ENCODE measurements at places on chromosomes 4 and X.
A peak's percentile ranks its signal among the peaks of the same experiment; 100 is the strongest.

DNA sequence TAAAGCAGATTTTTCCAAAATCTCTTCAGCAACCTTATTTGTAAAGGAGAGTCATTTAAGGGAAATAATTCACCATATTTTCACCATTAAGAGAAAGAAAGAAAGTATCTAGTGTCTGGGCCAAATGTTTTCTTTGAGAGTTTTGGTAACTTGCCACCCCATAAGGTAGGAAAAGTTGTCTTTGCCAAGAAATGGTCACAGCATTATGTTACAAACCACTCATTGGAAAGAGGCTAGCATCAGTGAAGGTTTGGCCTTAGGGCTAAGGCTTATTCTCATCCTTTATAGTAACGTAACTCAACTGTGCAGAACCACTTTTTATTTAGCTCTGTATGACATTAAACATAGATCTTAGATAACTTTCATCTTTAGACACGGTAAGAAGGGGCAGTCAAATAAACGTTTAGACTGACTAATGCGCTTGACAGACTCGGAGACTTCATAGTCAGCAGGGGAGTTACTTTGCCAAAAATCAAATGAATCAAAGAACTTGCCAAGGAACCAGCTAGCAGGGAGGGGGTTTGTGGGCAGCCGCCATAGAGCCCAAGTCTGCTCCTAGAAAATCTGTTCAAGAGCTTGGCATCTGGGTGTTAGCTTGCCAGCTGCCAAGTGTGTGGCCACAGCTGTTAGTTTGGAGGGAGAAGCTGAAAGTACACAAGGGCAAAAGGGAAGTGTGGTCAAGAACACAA is 182.8 kb upstream of the GRID2 start:
- DNase-seq = no peak

DNA sequence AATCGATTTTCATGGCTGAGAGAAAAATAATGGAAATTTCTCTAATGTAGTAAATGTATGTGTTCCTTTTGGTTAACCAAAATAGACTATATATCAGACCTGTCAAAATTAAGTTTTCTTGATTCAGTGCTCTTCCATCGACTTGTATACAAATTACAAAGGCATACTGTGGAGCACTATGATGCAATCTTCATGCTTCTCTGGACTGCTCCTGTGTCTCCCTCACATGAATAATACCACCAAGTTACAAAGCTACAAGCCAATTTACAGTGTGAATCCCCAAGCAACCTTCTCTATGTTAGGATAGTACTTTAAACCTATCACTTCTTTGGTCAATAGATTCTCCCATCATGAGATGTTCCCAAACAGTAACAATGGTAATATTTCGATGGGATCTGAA is 577.9 kb downstream of the PPARGC1A start:
- DNase-seq = no peak

- DNase-seq = no peak
These were observed 44.0 kb downstream of the ADRA2C start for GRCh38 chr4:3810111-3810680.

GRCh38 chrX:7334253-7334935 is 186.4 kb upstream of the PUDP start:
- no peak for DNase-seq

DNA sequence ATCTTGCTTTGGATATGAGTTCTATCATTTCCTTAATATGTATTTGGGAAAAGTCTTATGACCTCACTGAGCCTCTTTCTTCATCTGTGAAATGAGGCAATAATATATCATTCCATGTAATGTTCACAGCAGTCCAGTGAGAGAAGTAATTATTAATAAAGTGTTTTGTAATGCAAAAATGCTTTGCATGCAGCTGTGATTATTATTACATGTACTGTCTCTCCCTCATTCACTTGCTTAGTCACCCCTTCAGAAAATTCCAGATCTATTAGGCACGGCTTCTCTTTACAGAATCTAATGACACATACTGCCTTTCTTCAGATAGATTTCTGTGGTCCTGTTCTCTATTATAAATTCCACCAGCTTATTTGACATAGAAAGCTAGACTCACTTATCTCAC is 53.5 kb upstream of the FGF13 start:
- DNase-seq = no peak

DNA sequence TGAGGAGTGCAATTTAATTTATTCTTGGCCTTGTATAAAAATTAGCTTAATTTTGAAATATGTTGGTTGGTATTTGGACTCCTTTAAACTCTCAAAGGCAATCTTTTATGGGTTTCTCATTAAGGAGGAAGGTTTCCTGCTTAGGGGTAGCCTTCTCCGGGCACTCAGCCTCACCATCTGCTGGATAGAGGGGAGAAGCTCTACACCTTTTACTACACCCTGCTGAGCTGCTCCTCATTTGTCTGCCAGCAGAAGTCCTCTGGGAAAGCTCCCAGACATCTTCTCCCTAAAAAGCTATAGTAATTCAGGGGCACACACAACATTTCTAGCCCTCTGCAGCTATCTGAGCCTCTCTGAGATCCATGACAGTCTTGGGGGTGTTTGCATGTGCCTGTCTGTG is 179.1 kb downstream of the SOWAHB start:
- no peak for DNase-seq

GRCh38 chr4:64360664-64361398 is 48.4 kb downstream of the TECRL start:
- DNase-seq = no peak

GRCh38 chrX:118560489-118560888 is 64.9 kb downstream of the DOCK11 start:
- DNase-seq = no peak

DNA sequence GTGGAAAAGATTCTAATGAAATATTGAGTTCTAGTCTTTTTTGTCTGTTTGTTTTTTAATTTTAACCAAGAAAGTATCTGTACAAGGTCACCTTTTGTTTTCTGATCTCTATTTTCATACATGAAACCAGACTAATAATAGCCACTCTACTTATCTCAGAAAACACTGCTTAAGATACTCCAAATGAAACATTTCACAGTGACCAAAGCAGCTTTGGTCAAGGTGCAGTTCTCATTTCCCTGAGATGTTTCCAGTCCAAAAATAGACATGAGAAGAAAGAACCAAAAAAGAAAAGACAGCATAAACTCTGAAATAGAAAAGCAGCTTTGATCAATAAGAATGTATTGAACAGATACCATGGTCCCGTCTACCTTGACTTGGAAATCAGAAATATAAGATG is 782.8 kb downstream of the RAB28 start:
- DNase-seq = no peak

DNA sequence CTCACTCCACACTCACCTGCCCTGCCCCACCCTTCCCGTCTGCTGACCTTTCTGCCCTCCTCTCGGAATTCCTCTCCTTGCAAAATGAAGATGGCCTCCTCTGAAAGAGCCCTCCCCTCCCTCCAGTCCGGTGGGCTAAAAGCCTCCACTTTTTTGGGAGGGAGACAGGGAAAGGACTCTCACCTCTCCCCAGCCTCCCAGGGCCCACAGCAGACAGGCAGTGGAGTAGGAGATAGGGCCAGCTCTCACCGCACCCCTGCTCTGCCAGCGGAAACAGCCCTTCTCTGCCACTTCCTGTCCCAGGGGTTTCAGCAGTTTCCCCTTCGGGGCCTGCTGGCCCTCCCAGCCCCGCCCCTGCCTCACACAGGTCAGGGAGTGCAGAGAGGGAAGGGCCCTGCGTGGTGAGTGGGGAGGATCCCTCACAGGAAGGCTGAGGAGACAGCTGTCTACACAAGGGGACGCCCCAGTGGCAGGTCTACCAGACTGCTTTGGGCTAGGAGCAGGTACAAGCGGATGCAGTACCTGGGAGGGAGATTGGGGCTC is 18.2 kb downstream of the ELF4 start:
- DNase-seq = peak; percentile 94

- DNase-seq = no peak
These were observed 246.3 kb downstream of the BANK1 start for GRCh38 chr4:102036619-102037376.

DNA sequence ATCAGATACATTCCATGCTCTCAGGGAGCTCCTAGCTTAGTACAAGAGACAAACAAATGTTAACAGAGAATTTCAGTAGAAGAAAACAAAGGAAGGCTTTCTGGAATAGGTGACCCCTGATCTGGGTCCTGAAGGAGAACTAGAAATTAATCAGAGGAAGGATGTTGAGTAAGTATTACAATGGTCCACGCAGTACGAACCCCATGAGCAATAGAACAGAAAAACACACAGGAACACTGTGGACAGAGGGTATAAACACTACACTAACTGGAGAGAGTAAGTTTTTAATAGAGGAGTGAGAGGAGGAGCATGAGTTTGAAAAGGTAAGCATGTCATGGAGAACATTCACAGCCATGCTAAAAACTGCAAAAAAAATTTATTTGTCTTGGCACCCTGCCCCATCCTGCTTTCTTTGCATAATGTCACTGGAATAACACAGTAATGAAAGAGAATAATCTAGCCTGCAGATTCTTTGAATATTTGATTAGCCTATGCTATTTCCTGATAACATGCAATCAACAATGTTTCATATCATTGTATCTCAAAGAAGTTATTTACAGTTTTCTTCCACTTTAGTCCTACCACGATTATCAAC is 140.3 kb upstream of the ZXDB start:
- no peak for DNase-seq

DNA sequence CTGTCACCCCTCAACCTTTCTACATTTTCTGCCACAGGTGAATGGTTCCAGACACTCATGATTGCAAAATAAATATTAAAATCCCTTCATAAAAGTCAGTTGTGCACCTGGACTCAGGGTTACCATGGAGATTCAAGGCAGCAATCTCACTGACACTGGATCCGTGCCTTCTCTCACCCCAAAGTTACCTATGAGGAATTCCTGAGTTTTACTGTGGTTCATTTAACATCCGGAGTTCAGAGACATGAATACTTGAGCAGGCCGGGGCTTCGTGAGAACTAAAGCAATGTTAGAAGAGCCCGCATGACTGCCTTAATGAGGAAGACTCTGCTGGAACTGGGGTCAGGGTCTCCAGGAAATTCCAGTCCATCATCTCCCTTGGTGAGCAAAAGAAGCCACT is 12.5 kb upstream of the CLNK start:
- no peak for DNase-seq

Measured in hematopoietic multipotent progenitor cell treated with erythropoietin and hydrocortisone succinate and interleukin-3 and kit ligand, for 4 days (in vitro differentiated cells).